Endodermal cell (in vitro differentiated cells): ENCODE measurements at places on chromosomes 11 and 22. TPM values are rescaled to one million over a fixed set of nuclear protein-coding genes. Genes with fewer than 3 reads are reported as not detected.
A peak's percentile ranks its signal among the peaks of the same experiment; 100 is the strongest.

DNA sequence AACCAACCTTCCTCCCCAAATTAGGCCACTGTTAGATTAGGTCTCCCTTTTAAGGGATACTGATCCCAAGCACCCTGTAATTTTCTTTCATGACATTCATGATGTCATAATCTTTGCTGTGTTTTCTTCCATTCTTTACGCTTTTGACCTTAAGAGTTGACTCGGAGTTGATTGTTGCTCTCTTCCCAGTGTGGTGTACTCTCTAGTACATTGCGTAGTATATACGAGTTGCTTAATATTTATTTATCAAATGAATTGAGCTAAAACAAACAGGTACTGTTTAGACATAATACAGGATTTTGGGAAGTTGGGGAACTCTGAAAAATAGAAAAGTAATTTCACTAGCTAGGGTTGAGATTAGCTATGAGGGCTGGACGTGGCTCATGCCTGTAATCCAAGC, 49.8 kb downstream of the SVIP start:
- DNase-seq: no peak

- no peak for DNase-seq
Measured at GRCh38 chr11:41383768-41384167, 75.7 kb downstream of the LRRC4C start.

- no peak for DNase-seq
Measured at GRCh38 chr22:44745853-44746789, 6.3 kb upstream of the ARHGAP8 start.

Gene APOL5
- total RNA-seq: not detected in 2 replicates

Gene SUSD2
- total RNA-seq: 0.29 to 0.40 TPM (median 0.38 TPM) in 3 replicates

DNA sequence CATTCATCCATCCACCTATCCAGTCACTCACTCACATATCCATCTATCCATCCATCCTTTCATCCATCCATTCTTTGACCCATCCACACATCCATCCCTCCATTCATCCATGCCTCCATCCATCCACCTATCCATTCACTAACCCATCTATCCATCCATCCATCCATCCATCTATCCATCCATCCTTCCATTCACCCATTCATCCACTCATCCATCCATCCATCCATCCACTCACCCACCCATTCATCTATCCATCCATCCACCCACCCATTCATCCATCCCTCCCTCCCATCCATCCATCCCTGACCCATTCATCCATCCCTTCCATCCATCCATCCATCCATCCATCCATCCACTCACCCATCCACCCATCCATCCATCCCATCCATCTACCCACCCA, 4.9 kb upstream of the MUC2 start:
- DNase-seq: no peak

DNA sequence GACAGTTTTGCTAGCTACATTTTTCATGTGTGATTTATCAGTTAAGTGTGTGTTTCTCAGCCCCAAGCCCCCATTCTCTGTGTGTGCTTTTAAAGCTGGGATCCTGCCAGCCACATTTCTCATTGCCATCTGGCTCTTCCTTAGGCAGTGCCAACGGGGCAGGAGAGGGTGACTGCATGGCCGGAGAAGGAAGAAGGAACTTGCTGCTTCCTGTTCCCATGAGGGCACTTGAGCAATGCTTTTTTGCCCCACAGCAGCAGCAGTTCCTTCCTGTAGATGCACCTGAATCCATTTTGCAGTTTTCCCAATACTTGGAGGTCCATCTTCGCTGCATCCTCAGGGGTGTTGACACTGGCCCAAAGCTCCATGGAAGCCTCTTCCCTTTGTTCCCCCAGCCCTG, 37.5 kb downstream of the TNRC6B start:
- no peak for DNase-seq

Gene KCTD14
- 11.9 and 12.8 TPM in 2 replicates for total RNA-seq

DNA sequence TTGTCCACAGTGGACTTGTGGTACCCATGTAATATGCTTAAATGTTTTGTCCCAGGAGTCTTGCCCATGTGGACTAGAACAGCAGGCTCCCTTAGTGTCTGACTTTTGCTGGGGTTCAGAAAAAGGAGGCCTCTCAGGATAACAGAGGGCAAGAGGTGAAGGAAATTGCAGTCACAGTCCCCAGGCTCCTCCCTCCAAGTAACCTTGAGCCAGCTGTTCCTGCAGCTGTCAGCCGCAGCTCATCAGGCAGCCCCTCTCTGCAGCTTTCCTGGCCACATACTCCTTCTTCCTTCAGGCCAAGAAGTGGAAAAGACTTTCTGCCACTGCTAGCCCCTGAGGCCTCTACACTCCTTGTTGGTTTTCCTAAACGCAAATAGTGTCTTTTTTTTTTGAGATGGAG, 6.3 kb upstream of the MYO18B start:
- peak; percentile 8 for DNase-seq

Gene NUP160
- total RNA-seq: 58.2 to 91.6 TPM (median 87.6 TPM) in 3 replicates

Gene TMEM191B
- 2.4 and 3.6 TPM in 2 replicates for total RNA-seq

Gene OR6T1
- total RNA-seq: not detected in 3 replicates

DNA sequence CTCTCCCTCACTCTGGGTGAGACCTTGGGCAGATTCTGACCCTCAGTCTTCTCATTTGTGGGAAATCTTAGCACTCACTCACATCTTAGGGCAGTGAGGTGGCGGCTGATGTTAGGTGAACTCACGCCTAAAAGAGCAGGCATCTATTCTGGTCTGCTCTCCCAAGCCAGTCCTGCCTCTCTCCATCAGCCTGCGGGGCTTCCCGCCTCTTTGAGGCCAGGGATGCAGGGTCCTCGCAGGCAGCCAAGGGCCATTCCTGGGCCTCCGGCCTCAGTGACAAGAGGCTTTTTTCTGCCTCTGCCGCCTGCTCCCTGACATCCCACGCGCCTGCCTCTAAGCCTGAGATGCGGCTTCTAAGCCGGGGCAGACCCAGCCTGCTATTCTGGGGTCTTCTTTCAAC, 13.8 kb upstream of the FGF4 start:
- no peak for DNase-seq

Gene SHANK3
- 9.4 to 11.4 TPM (median 10.3 TPM) in 3 replicates for total RNA-seq

Gene MRGPRE
- total RNA-seq: not detected in 3 replicates

DNA sequence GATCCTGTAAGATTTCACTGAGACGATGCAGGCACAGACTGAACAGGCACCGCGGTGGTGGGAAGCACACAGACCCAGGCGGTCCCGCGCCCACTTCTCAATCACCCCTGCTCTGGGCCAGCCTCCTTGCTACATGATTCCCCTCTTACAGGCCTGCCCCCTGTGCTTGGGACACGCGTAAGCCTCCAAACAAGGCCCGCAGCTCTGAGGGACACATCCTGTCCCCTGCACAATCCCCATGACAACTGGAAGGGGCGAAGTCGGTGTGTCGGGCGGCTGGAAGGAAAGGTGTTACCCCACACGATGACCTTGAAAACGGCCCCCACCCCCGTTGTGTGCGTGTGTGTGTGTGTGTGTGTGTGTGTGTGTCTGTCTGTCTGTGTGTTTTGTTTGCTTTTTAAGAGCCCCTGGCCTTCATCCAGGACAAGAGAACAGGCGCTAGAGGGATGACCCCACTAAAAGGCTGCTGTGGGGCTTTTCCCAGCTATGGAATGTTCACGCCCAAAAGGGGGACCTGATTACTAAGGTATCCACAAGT, 13.1 kb downstream of the CELSR1 start:
- DNase-seq: peak; percentile 49

Gene DMC1
- total RNA-seq: 5.7 to 6.8 TPM (median 6.8 TPM) in 3 replicates
